ENCODE measurements at places on chromosomes 7 and 10.

- no peak for DNase-seq
Observed at GRCh38 chr10:117631276-117632145, 89.0 kb downstream of the EMX2 start.

DNA sequence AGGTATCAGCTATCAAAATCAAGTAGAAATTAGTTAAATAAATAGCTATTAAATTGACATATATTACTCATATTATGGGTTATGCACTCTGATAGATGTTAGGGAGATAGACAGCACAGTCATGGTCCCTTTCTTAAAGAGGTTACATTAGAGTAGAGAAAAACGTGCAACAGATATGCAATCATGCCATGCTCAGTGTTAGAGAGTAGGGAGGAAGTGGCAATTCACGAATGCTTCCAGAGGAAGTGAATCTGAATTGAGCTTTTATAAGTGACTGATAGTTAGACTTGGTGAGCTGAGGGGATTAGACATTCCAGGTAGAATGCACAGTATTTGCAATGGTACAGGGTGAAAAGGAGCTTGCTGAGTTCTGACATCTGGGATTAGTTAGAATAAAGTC lies 349.8 kb downstream of the NXPH1 start:
- DNase-seq = no peak

DNA sequence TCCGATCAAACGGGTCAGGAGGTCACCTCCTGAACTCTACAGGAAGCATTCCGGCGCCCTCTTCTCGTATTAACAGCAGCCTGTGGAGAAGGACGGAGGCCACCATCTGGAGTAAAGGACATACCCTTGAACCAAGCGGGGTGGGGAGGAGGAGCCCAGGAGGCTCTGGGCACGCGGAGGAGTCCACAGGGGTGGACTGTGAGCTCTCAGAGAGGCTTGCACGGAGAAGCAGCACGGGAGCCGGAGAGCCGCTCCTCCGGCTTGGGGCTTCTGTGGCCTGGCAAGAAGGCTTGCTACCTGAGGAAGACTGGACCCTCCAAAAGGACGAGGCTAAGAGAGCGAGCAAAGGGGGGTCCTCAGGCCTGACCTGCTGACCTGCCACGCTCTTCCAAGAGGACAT lies 77.9 kb downstream of the MAD1L1 start:
- no peak for DNase-seq

GRCh38 chr10:67665491-67665890 lies 30.5 kb downstream of the CTNNA3 start:
- no peak for DNase-seq

DNA sequence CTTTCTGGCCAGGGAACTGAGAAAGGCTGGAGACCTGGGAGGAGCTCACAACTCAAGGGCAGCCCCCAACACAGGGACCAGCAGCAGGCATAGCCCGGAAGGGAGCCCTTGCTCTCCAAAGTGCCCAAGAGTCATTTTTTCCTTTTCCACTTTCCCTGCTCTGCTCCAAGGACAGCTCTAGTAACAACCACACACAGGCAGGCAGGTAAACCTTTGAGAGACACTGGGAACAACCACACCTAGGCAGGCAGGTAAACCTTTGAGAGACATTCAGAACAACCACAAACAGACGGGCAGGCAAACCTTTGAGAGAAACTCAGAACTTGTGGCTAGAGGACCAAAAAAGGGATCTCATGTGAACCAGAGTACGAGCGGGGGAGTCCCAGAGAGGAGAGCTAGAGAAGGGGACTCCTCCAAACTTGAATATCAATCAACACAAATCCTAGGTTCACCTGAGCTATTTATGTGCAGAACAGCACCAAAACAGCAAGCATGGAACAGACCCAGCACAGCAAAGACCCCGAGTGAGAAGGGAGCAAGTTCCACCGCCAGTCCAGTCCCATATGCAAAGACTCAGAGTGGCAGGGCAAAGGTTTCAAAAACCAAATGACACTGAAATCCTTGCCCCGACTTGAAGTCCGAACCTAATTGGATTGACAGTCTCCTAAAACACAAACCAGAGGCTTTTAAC lies 33.6 kb upstream of the GUSB start:
- no peak for DNase-seq

Measured in NCI-H187 treated with DMSO at 0.1 percent for 48 hours (cell line).